ENCODE measurements at places on chromosomes 11 and 22. TPM values are rescaled to one million over a fixed set of nuclear protein-coding genes. Genes with fewer than 3 reads are reported as not detected.

Gene MIOX
- total RNA-seq = not detected

Gene SEZ6L
- total RNA-seq = not detected

Gene MYO7A
- total RNA-seq = under 0.01 TPM

Gene SLC35C1
- total RNA-seq = 7.6 TPM

Gene KCNQ1OT1
- total RNA-seq = 0.53 TPM

Gene UPK3A
- not detected for total RNA-seq

Gene YPEL4
- 0.26 TPM for total RNA-seq

Gene UVRAG
- 11.6 TPM for total RNA-seq

Gene ART1
- total RNA-seq = not detected

Gene SLC1A2
- under 0.01 TPM for total RNA-seq

Gene MMP8
- total RNA-seq = not detected

Gene MLC1
- total RNA-seq = not detected

Gene TMEM123
- total RNA-seq = 172 TPM

Gene KRTAP5-7
- not detected for total RNA-seq

Gene ELFN2
- 0.51 TPM for total RNA-seq

Gene INPP5J
- total RNA-seq = under 0.01 TPM

Gene MPZL2
- total RNA-seq = 79.2 TPM

Gene TALDO1
- total RNA-seq = 251 TPM

Gene MB
- total RNA-seq = not detected

Gene NNMT
- total RNA-seq = 11.6 TPM

Gene SAA1
- 1.6 TPM for total RNA-seq

Gene MRPL48
- total RNA-seq = 37.1 TPM

Gene ACTN3
- not detected for total RNA-seq

Gene ZNF214
- 3.2 TPM for total RNA-seq

Gene MMP1
- 68.1 TPM for total RNA-seq

Gene PATE3
- not detected for total RNA-seq

Gene DAGLA
- 0.13 TPM for total RNA-seq

Gene LBHD1
- 0.77 TPM for total RNA-seq

Gene SCGB1D2
- not detected for total RNA-seq

Gene TRIM51
- total RNA-seq = not detected

Gene MOGAT2
- not detected for total RNA-seq

Gene FOLH1
- total RNA-seq = not detected

Gene SLC22A8
- total RNA-seq = not detected

Gene FAR1
- total RNA-seq = 90.5 TPM

Gene SLC5A1
- 0.26 TPM for total RNA-seq
